ENCODE measurements at places on chromosomes 11 and 22.

GRCh38 chr11:118560806-118561205 is 4.9 kb downstream of the IFT46 start:
- DNase-seq = no peak

DNA sequence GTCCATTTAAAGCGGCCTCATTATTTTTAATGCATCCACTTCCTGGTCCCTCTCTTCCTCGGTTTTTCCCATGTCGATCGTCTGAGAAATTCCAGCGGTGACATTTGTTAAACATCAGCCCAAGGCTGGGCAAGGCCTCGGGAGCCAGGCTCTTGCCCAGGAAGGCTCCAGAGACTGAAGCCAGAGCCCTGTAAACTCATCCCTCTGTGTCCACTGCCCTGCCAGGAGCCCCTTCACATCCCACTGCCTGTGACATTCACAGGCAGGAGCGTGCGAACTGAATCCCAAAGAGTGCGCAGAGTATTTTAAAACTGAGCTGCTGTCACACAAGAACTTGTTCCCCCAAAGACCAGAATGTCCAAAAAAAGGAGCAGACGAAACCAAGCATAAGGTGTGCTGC is 56.5 kb upstream of the ANO1 start:
- no peak for DNase-seq

GRCh38 chr22:29306175-29306834 is at the start of gene GAS2L1:
Gene GAS2L1 (plus strand): TSS chr22:29306650. CDS start chr22:29308106, 1,456 bp downstream.
- peak; percentile 23 for DNase-seq

DNA sequence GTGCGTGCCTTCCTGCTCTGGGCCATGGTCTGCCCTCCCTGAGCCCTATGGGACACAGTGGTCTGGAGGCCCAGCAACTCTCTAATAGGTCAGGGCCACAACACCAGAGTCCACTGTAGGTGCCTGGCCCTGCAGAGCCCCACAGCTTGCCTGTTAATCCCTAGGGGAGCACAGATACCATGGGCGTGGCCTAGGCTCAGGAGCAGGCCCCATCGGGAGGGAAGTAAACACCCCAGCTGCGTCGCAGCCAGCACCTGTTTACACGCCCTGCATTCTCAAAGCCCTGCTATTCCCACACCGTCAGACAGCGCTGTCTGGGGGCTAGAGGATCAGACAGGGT is 2.5 kb downstream of the KCTD17 start:
- no peak for DNase-seq

DNA sequence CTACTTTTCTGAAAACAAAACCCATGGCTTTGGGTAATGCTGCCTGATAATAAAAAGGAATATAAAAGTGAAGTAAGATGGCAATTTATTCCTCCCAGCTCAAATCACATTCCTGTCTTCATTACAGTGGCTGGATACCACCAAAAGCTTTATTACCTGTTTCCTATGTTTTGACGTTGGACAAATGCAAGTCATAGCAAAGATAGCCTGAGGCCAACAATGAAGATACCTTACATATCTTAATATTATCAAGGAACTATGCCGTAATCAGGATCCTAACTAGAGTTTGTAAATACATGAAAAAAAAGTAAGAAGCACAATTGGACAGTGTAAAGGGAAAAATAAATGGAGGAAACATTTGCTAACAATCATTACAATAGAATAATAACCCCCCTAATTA is 202.4 kb downstream of the SOX6 start:
- no peak for DNase-seq
